CD4-positive, alpha-beta T cell treated with Interferon gamma for 1 hour (primary cell): ENCODE measurements at places on chromosomes 16 and 17.

GRCh38 chr17:12730931-12731521 is 58.3 kb upstream of the ARHGAP44 start:
- DNase-seq: no peak

- DNase-seq: no peak
These were observed 556 bp upstream of the SPNS1 start for GRCh38 chr16:28974007-28974436.

DNA sequence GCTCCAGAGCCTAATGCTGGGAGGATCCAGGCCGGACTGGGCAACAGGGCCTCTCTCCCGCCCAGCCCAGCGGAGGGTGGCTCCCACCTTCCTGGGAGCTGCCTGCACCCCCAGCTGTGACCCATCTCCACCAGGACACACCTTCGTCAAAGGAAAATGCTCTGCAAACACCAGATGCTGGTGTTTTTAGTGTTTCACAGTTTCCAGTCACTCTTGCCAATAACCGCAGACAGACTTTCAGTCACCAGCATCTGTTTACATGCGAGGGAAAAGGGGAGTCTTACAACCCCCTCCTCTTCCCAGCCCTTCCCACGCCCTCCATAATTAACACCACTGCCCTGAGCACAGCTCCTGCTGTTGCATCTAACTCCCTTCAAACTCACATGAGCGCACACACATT is 25.3 kb downstream of the KLHDC4 start:
- DNase-seq: no peak

DNA sequence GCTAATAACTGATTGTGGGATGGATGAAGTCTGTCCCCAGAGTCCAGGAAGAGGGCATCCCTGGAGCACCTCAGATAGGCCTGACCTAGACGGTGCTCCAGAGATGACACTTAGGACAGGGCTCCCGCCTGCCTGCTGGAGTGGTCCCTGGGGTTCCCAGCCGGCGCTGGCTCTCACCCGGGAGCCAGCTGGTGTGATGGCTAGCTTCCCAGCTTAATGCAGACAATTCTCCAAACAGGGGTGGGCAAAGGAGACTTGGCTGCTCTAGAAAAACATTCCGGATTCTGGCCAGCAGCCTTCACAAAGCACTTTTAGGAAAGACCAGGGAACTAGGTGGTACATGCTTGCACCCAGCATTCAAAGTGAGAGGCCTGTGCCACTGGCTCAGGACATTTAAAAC is 18.6 kb downstream of the ACE start:
- DNase-seq: no peak

GRCh38 chr17:27157297-27157696 is 136.6 kb upstream of the WSB1 start:
- no peak for DNase-seq

GRCh38 chr17:67056746-67057490 is 12.6 kb downstream of the CACNG1 start:
- DNase-seq: no peak
